Hypothalamus (tissue), 51 donors: ENCODE measurements at places on chromosomes 16 and 17.

DNA sequence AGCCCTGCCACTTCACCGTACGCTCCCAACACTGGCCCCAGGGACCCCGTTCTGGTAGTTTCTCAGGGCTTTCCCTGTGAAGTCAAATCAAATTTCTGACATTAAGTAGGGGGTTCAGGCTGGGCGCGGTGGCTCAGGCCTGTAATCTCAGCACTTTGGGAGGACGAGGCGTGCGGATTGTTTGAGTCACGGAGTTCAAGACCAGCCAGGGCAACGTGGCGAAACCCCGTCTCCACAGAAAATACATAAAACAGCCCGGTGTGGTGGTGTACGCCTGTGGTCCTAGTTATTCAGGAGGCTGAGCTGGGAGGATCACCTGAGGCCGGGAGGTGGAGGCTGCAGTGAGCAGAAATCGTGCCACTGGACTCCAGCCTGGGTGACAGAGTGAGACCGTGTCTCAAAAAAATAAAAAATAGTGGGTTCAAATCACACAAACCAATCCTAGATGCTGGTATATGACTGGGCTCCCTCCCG lies 632 bp downstream of the CYBC1 start:
- no peak for DNase-seq

GRCh38 chr17:17091856-17092756 lies 49.8 kb downstream of the MPRIP start:
- no peak for DNase-seq

- no peak for DNase-seq
These were observed 1.1 kb upstream of the LSM12 start for GRCh38 chr17:44067545-44067940.

GRCh38 chr16:56451753-56452689 lies 667 bp downstream of the OGFOD1 start:
- no peak for DNase-seq

DNA sequence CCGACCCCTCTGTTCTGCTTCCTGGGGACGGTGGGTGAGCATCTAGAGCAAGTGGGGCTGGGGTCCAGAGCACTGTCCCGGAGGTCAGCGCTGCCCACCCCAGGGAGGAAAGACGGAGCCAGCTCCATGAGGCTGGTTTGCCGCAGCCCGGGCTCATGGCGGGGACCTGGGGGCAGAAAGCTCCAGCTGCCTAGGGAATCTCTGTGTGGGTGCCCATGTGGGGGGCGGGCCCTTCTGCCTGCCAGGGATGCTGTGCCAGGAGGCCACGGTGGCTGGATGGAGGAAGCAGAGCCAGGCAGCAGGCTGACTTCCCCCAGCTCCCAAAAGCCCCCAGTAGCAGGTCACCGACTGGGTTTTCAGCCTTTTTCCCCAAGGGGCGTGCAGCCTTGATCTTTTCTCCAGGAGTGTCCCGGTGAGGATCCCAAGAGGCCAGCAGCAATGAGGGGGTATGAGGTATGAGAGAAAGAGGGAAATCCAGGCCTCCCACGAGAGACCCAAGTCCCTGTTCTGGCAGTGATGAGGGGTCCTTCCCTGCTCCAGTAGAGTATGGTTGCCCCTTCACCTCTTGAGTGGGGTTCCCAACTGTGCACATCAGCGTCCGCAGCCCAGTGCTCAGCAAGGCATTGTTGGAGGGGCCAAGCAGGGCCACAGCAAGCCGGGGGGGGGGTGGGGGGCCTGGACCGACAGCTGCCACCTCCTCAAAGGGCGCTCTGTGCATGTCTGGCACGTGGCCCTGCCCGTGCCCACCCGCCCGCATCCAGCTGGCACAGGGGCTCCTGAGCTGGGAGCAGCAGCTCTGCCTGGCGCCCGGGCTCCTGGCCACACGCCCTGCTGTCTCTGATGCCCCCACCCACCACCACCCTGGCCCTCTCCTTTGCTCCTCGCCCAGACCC lies 15.6 kb upstream of the BCAR1 start:
- DNase-seq: peak; percentile 76

DNA sequence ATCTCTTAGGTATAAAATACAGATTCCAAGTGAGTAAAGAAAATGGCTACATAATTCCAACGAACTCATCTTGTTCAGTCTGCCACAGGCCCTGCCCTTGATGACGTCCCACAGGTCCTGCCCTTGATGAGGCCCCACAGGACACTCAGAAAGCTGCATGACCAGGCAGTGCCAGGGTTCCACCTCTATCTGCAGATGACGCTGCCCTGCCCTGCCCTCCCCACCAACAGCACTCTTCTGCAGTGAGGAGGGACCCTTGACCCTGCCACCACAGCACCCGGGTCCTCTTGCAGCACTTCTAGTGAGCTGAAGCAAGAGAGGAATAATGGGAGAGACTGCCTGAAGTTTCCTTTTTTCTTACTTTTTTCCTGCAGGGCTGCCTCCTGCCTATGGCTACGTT lies 118.4 kb downstream of the VPS53 start:
- no peak for DNase-seq
